ENCODE measurements at places on chromosomes 4 and X. TPM values are rescaled to one million over a fixed set of nuclear protein-coding genes. Genes with fewer than 3 reads are reported as not detected.

DNA sequence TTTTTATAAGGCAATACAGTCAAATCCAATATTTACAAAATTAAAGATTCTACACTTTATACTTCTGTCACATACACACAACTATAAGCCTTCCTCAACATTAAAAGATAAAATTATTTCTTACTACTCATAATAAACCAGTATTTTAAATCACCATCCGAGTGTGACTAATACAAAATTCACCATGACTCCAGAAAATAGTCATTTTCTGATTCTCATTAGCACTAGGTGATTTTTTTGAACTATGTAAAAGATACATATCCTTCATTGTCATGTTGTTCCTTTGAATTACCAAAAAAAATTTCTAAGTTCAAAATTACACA, 646 bp upstream of the SLC7A11 start:
- no peak for DNase-seq

- DNase-seq, result no peak
These were observed 47.5 kb downstream of the ATG4A start for GRCh38 chrX:108138814-108139702.

Gene RHOXF1
- total RNA-seq, result not detected

DNA sequence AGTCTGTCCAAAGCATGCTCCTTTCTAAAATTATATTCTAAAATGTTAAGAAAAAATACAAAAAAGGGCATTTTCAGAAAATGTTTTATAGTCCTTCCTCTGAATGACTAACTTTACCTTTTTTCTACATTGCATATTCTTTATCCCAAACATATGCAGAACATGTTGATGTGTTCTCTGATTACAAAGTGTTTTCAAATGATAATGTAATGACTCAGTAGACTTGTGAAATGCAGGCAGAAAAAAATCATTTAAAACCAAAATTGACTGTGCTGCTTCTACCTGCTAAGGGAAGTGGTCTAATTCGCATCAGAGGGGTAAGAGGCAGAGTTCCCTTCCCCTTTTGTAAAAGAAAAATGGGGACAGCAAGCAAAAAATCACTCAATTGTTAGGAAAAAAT, 22.7 kb upstream of the YTHDC1 start:
- DNase-seq, result no peak

- DNase-seq, result no peak
These were observed 14.4 kb downstream of the HADH start for GRCh38 chr4:108003982-108004515.

All from esophagus muscularis mucosa (tissue), 4 donors.